ENCODE measurements at places on chromosomes 5 and 9.

- DNase-seq: no peak
Measured at GRCh38 chr9:33453999-33454660, 6.7 kb upstream of the AQP3 start.

DNA sequence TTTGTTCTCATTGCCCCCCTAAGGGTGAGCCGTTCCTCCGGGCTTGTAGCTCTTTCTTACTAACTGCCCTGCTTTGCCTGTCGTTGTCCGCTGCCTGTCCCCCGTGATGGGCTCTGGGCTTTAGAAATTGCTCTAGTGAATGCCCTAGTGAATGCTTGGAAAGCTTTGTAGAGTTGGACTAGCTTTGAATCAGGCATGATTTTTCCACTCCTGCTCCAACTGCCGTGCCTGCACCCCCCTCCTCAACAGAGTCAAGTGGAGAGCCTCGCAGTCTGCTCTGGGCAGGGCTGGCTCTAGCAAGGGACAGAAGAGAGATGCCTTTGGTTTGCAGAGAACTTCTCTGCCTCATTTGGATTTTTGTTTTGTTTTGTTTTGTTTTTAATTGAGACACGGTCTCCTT lies 46.8 kb upstream of the DAB2IP start:
- no peak for DNase-seq

GRCh38 chr9:137294091-137294680 lies 7.9 kb downstream of the NRARP start:
- no peak for DNase-seq

DNA sequence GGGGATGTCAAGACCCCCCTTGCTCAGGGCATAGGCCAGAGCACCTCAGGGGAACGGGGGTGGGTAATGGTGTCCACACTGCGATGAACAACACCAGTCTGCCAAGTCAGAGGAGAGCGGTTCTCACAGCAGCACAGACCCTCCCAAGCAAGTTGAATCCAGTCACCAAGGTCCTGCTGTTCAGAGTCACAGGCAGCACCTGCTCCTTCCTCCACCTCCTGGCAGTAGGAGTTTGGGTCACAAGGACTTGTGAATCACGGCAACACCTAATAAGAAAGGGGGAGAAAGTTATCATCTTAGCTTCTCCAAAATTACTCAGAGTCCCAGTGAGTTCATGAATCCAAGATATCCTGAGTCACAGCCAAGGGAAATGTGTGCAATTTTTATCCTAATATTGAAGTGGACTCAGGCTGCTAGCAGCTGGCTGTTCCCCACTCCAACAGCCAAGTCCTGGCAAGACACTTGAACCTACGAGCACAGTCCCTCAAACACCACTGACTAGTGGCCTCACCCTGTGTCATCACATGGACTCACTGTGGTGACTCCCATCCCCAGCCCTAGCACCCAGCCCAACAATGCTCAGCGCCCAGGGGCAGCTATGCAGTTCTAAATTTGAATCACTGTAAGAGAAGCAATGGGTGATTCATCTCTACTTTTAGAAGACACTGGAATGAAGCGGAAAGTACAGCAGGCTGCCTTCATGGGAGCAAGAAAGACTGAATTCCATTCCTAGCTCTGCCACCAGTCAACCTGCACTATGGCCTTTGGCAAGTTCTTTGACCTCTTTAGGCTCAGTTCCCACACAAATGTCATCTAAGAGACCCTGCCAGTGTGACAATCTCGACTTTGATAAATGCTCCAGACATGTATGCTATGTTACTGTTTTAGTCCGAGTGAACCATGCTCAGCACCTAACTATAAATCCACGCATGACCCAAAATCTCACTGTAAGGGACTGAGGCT lies 113.7 kb downstream of the KLHL3 start:
- no peak for DNase-seq

- no peak for DNase-seq
Measured at GRCh38 chr5:122498163-122498562, 186.1 kb downstream of the SNCAIP start.

- no peak for DNase-seq
Measured at GRCh38 chr9:89317282-89317681, 1.0 kb upstream of the SECISBP2 start.
